ENCODE measurements at places on chromosomes 1 and 21.

DNA sequence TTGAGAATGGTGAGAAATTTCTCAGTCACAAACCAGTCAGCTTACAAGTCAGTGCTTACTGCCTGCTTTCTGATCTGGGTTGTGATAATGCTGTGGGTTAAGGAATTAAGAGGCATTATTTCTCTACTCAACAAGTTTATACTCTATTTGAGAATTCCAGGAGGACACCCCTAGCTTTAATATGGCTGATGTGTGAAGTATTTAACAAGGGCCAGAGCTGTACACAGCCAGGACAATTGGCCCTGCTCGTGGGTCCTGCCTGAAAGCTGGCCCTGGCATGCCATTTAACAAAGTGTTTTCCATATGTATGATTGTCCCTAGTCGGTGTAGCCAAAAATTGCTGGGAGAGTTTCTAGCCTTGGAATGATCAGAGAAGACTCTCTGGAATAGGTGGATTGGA lies 43.2 kb downstream of the HHAT start:
- DNase-seq, result no peak

GRCh38 chr1:64965366-64966157 lies 787 bp downstream of the JAK1 start:
- DNase-seq, result peak; percentile 79

GRCh38 chr1:192835116-192835515 lies 26.3 kb downstream of the RGS2 start:
- DNase-seq, result no peak

DNA sequence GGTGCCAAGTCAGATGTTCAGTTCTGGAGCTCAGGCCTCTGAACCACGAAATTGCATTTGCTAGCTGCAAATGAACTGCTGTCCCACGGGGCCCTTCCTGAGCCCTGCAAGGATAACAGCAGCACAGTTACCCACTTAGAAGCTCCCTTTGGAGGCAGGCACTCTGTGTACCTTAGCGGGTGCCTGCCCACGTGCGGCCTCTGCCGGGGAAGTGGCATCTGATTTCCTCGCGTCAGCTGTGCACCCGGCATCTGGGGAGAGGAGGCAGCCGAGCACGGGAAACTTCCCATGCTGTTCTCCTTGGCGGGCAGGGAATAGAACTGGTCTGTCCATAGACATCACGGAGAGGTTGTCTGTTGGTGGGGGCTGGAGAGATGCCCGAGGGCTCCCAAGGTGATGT lies 148.0 kb upstream of the C1orf174 start:
- DNase-seq, result peak; percentile 93

GRCh38 chr1:115879977-115880376 lies 39.1 kb upstream of the NHLH2 start:
- peak; percentile 45 for DNase-seq

DNA sequence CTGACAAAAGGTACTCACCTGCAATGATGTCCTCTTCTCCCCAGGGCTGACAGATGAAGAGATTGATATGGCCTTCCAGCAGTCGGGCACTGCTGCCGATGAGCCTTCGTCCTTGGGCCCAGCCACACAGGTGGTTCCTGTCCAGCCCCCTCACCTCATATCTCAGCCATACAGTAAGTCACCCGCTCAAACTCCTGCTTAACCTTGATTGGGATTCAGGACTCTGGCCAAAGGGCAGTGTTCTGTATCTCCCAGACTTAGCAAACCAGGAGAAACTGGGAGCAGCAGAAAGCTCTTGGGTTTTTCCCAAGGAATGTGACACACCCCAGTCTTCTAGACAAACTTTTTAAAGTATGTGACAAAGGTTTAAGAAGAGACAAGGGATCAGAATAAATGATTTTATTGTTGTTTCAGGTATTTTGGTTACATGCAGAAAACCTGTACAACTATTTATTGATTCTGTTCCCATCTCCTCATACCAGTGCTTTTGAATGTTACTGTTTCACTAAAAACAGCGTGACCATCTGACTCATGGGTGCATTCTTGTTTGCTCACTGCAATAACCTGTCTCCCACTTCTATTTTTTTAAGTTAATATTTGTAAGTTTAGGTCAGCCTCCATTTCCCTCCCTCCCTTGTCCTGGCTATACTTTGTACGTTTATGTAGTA lies 124.6 kb downstream of the PEX14 start:
- DNase-seq, result no peak

GRCh38 chr1:189819751-189820150 lies 657.9 kb downstream of the BRINP3 start:
- no peak for DNase-seq

DNA sequence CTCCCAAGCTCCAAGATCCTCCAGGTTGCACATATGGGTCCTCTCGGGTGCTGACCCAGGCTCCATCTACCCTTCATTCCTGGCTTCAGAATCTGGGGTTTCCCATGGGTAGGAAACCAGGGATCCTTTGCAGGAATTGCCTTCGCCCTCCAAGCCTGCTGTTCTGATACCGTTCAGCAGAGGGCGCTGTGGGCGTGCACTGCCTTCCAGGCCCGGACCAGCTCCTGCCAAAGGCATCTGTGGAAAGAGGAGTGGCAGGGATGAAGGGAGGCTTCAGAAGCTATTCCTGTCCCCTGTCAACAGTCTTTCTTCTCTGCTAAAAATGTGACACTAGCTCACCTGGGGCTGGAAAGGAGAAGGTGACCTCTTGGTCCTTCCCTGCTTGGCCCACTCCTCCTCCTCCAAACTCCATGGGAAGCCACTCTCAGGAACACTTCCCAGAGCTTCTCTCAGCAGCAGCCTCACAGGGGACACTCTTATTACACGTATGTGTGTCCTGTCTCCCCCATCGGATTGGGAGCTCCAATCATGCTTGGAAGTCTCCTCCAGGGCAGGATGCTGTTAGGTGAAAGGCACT lies 71.2 kb downstream of the VWA5B1 start:
- DNase-seq, result peak; percentile 75
